ENCODE measurements at places on chromosomes 11 and 22.

- DNase-seq = no peak
These were observed 38.1 kb upstream of the POU2AF1 start for GRCh38 chr11:111417011-111417765.

DNA sequence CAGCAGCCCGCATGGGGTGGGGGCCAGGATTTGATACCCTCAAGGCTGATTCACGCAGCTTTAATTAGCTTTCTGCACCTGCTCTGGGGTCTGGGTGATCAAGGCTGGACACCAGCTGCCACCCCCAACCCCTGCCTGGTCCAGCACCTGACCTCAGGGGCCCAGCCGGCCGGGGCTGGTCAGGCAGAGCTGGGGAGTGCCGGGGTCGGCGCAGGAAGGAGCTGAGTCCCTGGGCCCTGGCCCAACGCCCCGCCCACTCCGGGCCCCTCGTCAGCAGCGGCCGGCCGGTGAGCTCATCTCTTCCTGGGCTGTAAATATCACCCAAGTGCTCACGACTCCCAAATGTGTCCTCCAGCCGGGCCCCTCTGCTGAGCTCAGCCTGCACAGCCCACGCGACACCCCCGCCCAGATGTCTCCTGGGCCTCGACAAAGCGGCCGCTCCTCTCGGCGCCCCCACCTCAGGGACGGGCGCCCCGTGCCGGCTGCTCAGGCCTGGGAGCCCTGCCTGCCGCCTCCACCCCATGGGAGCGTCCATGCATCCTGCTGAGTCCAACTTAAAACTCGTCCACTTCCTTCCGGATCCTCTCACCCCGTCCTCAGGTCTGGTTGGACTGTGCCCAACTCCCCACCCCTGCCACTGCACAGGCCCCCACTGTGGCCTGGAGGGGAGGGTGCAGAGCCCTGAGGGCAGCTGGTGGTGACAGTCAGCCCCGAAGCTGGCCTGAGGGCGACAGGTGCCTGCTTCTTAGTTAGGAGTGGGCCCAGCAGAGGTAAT is 29.0 kb downstream of the RTN4R start:
- no peak for DNase-seq

DNA sequence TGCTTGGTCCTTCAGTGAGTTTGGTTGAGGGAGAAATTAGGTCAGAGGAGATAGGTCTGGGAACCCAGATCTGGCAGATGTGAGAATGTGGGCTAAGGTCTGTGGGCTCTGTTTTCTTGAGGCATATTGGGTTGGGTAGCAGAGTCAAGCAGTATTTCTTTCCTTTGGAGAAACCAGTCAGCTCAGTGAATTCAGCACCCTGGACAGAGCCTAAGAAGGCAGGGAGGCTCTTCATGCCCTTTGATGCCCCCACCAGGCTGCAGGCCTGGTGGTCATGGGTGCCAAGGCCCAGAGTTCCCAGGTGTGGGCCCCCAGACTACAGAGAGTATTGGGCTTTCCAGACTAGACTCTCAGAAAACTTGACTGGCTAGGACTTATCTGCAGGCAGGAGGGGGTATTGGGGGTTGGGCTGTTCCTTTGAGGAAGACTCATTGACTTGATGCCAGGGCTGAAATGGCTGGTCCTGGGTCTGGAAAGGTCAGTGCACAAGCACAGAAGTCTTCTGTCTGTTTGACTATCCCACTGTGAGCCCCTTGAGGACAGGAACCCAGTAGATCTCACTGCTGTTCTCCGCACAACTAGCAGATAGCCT is 45.3 kb upstream of the NECTIN1 start:
- no peak for DNase-seq

GRCh38 chr11:125299061-125299615 is 134.6 kb downstream of the PKNOX2 start:
- DNase-seq = no peak

- no peak for DNase-seq
These were observed 27.4 kb downstream of the OPCML start for GRCh38 chr11:133504906-133505305.

GRCh38 chr11:67118181-67118766 is 789 bp upstream of the KDM2A start:
- no peak for DNase-seq

GRCh38 chr11:41947392-41947791 is 487.9 kb upstream of the LRRC4C start:
- peak; percentile 0 for DNase-seq

DNA sequence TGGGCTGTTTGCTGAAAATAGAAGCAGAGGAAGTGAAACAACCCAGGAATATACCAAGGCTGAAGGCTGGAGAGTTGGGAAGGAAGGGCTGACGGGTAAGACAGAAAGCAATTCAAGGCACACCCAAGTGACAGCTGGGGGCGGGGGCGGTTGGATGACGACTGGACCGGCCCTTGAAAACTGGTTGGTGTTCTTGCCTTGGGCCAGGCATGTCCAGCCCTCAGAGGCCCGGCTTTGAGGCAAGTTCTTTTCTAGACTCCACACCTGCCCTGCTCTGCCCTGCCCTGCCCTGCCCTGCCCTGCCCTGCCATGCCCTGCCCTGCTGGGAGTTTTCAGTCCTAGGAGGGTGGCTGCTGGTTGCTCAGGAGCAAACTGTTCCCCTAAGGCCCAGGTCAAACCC is 34.2 kb upstream of the CACNG2 start:
- DNase-seq = no peak

DNA sequence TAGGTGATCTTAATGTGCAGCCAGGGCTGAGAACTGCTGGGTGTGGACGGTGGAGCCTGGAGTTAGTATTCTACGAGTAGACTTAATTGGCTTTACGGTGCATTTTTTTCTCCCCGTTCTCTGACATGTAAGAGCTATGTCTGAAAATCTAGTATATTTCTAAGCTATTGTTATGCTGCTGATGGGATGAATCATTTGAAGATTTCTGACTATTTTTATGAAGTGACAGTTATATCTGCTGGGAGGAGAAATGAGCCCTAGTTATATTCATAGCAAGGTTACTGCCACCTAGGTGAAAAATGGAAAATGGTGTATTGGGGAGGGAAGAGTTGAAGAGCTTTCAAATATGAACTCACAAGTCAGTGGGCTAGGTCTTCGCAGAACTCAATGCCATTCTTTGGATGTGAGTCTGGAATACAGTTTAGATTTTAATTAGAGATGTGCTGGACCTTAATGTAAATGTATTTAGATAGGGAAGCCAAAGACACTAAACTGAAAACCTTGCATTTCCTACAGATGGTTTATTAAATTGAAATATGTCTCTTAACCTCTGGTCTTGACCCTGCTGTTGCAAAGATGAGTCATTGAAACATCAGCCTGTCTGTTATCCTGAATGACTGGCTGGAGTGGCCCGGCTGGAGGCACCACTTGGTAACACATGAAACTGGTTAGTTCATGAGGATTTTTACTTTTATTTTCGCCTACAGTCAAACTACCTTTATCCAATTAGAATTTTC is 293.7 kb downstream of the DDX10 start:
- DNase-seq = no peak

GRCh38 chr11:62391642-62392425 is 27.0 kb upstream of the SCGB1A1 start:
- no peak for DNase-seq

DNA sequence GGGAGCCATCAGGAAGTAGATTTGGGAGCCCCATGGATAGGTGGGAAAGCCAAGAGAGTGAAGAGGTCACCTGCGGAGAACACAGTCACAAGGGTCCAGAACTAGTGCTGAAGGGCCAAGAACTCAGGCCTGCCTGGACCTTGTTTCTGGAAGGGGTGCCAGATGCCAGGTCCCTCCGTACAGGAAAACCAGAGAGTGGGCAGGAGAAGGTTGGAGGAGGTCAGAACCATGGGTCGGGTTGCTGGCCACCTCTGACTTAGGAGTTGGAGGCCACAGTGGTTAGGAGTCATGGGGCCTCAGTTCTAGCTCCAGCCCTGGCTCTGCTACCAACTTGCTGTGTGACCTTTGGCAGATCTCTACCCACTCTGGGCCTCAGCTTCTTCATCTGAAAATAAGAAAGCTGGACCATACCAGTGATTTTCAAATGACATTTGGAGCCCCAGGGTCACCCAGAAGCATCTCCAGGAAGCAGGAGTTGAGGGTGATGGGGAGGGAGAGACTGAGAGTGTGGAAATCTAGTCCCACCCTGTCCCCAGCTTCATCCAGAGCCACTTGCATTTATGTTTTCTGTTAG is 20.8 kb upstream of the TUB start:
- no peak for DNase-seq

- DNase-seq = no peak
These were observed 1154.6 kb downstream of the JRKL start for GRCh38 chr11:97544431-97544830.

DNA sequence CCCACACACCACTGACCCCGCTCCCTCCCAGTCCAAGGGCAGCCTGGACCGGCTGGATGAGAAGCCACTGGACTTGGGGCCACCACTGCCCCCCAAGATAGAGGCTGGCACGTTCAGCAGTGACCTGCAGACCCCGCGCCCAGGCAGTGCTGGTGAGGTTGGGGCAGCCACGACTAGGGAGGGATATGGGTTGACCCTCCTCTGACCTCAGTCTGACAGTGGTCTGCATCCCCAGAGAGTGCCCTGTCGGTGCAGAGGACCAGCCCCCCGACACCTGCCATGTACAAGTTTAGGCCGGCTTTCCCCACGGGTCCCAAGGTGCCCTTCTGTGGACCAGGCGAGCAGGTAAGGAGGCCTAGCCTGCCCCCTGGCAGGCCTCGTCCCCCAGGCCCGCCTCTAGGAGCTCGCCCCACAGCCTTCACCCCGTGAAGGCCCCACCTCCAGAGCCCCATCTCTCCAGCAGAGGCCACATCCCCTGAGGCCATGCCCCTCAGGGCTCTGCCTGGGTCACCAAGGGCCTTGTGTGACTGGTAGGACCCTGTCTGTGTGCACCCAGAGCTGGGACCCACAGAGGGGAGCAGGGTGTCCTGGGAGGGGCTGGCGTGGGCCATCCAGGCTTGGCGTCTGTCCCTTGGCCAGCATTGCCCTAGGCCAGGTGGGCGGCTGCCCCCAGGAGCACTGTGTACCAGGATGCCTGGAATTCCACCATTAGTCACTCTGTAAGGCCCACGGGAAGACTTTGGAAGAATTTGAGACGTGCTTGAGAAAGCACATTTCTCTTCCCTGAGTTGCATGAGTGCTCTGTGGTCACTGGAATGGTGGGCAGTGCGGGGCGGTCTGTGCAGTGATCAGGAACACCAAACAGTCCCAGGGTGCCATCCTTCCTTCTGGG is 9.4 kb downstream of the CCDC188 start:
- no peak for DNase-seq

DNA sequence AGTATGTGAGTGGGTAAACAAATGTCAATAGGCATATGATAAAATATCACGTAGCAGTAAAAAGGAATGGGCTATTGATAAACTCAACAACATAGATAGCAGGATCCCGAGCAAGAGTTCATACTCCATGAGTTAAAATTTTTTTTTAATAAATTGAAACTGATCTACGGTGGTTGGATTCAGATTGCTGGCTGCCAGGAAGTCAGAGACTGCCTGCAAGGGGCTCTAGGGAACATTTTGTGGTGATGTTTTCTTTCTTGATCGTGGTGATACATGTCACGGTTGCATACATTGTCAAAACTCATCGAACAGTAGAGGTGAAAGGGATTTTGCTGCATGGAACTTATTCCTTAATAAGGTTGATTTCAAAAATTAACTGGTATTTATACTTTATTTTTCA is 62.6 kb upstream of the WNT7B start:
- no peak for DNase-seq

- DNase-seq = no peak
These were observed 61.5 kb downstream of the RPUSD4 start for GRCh38 chr11:126149759-126150625.

DNA sequence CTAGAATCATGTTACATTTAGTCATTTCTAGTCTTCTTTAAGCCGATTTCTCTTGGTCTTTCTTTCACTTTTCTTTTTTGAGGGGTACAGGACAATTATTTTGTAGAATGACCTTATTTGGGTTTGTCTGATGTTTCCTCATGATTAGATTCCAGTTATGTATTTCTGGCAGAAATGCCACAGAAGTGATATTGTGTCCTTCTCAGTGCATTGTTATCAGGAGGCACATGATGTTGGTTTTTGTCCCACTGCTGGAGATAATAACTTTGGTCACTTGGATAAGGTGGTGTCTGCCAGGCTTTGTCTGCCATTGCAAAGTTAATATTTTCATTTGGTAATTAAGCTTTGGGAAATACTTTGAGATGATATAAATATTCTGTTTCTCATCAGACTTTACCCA is 100.3 kb downstream of the RRM1 start:
- no peak for DNase-seq

DNA sequence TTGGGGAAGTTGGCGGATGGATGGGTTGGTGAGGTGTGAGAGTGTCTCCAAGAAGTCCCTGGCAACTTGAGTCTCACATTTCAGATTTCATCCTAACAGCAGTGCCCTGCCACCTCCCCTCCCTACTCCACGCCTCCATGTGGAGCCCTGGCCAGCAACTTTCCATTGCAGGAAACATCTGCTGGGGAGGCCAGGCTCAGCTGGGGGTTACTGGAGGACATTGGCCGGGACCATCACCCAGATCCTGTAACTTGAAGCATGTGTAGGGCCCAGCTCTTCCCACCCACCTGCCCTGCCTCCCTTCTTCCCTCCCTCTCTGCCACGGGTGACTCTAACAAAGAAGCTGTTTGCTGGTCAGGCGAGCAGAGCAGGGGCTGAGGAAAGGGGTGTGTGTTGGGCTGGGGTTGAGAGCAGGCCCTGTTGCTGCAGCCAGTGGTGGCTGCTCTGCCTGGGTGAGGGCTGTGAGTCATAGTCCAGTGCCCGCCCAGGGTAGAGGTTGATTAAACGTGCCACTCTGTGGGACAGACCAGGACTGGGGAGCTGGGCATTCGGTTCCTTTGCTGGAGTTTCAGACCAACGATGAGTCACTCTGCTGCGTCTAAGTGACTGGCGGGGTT is 64.0 kb downstream of the SCN3B start:
- no peak for DNase-seq

- no peak for DNase-seq
These were observed 39.8 kb downstream of the MPPED2 start for GRCh38 chr11:30546334-30546733.

DNA sequence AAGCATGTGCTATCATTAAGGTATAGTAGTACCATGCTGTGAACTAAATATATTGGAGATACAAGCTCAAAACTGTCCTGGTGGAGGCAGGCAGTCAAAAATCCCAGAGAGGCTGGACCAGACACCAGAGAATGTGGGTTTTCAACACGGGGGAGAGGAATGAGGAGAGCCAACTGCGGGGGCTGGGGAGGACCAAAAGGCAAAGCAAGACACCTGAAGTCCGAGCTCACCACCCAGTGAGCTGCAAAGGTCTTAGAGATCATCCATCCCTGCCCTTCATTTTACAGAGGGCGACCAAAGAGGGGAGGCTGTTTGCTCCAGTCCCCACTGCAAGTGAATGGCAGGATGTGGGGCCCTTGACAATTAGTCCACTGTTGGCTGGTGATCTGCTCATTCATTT is 10.0 kb downstream of the RIBC2 start:
- DNase-seq = no peak

- no peak for DNase-seq
These were observed 9.0 kb downstream of the GNAZ start for GRCh38 chr22:23079240-23079768.

GRCh38 chr11:122285070-122285988 is 169.3 kb upstream of the BLID start:
- DNase-seq = no peak

GRCh38 chr22:41382610-41383009 is 868 bp downstream of the TEF start:
- DNase-seq = no peak
